Gastrocnemius medialis (tissue), 4 donors: ENCODE measurements at places on chromosomes 3 and 15. TPM values are rescaled to one million over a fixed set of nuclear protein-coding genes. Genes with fewer than 3 reads are reported as not detected.

DNA sequence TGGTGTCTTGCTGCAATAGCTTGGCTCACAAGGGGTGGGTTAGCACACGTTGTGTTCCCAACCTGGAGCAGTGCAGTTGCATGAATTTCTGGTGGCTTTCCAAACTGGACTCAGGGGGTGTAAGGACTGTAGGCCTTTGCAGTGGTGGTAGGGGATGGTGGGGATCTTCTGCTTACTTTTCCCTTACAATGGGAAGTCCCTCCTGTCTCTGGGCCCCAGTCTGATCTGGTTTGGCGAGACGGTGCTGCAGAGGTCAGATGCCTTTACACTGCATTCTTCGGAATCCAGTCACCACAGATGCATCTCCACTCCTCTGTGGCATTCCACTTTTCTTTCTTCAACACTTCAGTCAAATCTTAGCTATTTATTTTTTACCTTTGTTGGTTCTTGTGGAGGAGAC, 132.1 kb downstream of the DOCK3 start:
- no peaks in the 10 kb centered on the region for H3K4me1 ChIP-seq
- no peak for DNase-seq
- H3K4me3 ChIP-seq: no peak overlapping the region
- no peak overlapping the region for H3K27ac ChIP-seq
- no peaks in the 10 kb centered on the region for H3K27me3 ChIP-seq
- no peaks in the 10 kb centered on the region for H3K36me3 ChIP-seq

The EPHA6 gene
- not detected for total RNA-seq

- H3K4me3 ChIP-seq: no peak overlapping the region
- no peaks in the 10 kb centered on the region for H3K4me1 ChIP-seq
- H3K27ac ChIP-seq: no peak overlapping the region
- no peaks in the 10 kb centered on the region for H3K27me3 ChIP-seq
Observed at GRCh38 chr3:186896875-186897274, 33.5 kb upstream of the ST6GAL1 start.

The CFAP92 gene
- 0.07 TPM for total RNA-seq

The VGLL3 gene
- 6.4 TPM for total RNA-seq

DNA sequence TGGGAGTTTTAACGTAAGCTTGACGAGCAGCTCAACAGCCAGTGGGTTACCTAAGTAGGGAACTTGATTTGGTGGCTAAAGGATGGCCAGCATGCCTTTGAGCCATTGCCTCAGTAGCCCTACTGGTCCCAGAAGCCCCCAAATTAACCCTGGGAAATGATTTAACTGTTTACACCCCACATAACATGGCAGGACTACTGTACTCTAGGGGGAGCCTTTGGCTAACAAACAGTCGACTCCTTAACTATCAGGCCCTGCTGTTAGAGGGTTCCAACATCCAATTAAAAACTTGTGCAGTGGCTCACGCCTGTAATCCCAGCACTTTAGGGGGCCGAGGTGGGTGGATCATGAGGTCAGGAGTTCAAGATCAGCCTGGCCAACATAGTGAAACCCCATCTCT, 9.4 kb upstream of the SMCO1 start:
- no peak overlapping the region for H3K27ac ChIP-seq
- H3K4me3 ChIP-seq: no peak overlapping the region
- H3K4me1 ChIP-seq: no peaks in the 10 kb centered on the region
- no peaks in the 10 kb centered on the region for H3K36me3 ChIP-seq
- H3K27me3 ChIP-seq: no peaks in the 10 kb centered on the region
- no peak for DNase-seq

- H3K27me3 ChIP-seq: no peaks in the 10 kb centered on the region
- no peak overlapping the region for H3K27ac ChIP-seq
- H3K4me1 ChIP-seq: no peaks in the 10 kb centered on the region
Observed at GRCh38 chr15:46996359-46996758, 720.9 kb upstream of the SEMA6D start.

GRCh38 chr3:111592143-111592542, 3.0 kb downstream of the ZBED2 start:
- no peaks in the 10 kb centered on the region for H3K36me3 ChIP-seq
- DNase-seq: no peak
- H3K27me3 ChIP-seq: no peaks in the 10 kb centered on the region

- H3K4me3 ChIP-seq: no peak overlapping the region
- H3K27ac ChIP-seq: no peak overlapping the region
- DNase-seq: no peak
- no peaks in the 10 kb centered on the region for H3K4me1 ChIP-seq
- no peaks in the 10 kb centered on the region for H3K27me3 ChIP-seq
Observed at GRCh38 chr15:51386029-51386428, 44.6 kb downstream of the GLDN start.

DNA sequence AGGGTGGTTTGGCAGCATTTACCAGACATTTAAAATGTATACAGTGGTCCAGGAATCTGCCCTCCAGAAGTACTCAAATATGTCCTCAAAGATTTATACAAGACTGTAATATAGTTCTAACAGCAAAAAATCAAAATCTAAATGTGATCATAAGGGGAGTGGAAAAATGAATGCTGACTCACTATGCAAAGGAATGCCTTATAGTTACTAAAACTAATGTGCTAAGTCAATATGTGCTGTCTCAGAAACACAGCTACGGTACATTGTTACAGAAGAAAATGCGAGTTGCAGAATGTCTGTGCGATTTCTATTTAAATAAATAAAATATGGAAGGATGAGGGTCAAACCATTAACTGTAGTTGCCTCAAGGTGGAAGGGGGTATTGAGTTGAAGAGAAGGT, 230.1 kb upstream of the UBE2E1 start:
- peak overlapping the region; percentile 32 for H3K27ac ChIP-seq
- H3K4me1 ChIP-seq: no peaks in the 10 kb centered on the region
- DNase-seq: no peak
- H3K36me3 ChIP-seq: no peaks in the 10 kb centered on the region
- H3K27me3 ChIP-seq: no peaks in the 10 kb centered on the region

DNA sequence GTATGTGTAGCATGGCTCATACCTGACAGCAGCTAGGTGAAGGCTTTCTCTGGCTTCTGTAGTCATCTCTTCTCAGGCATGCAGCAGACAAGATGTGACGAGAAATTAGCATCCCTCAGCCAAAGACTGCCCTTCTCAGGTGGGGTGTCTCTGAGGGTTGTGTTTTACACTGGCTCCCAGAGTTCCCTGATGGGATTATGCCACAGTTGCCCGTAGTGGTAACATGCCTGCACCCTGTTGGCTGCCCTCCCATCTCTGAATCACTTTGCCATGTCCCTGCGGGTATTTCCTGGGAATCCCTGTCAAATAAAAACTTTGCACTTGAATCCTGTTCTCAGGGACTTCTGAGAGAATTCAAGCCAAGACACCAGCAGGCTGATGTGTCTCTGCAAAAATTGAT, 70.5 kb downstream of the LRTM1 start:
- H3K4me1 ChIP-seq: peaks cover 22% of the 10 kb centered on the region
- H3K27me3 ChIP-seq: no peaks in the 10 kb centered on the region
- no peak overlapping the region for H3K27ac ChIP-seq

The SPINK8 gene
- not detected for total RNA-seq

DNA sequence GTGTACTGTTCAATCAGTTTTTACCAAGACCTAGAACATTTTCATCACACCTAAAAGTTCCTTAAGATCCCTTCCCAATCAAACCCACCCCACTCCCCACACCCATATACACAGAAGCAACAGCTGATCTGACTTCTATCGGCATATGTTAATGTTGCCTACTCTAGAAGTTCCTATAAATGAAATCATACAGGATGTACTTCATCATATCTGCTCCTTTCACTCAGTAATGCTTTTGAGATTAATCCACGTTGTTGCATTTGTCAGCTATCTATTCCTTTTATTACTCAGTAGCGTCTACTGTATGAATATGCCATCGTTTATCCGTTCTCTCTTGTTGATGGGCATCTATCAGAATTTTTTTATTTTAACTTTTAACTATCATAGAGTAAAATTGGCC, 14.3 kb upstream of the FILIP1L start:
- DNase-seq: no peak
- no peaks in the 10 kb centered on the region for H3K36me3 ChIP-seq
- H3K4me3 ChIP-seq: no peak overlapping the region
- H3K27me3 ChIP-seq: no peaks in the 10 kb centered on the region
- no peak overlapping the region for H3K27ac ChIP-seq

The FBN1 gene
- total RNA-seq: 28.0 TPM

- H3K36me3 ChIP-seq: peaks cover 74% of the 10 kb centered on the region
- H3K4me3 ChIP-seq: no peak overlapping the region
- H3K27ac ChIP-seq: peak overlapping the region; percentile 22
Observed at GRCh38 chr15:90086868-90087268, 15.4 kb downstream of the IDH2 start.

DNA sequence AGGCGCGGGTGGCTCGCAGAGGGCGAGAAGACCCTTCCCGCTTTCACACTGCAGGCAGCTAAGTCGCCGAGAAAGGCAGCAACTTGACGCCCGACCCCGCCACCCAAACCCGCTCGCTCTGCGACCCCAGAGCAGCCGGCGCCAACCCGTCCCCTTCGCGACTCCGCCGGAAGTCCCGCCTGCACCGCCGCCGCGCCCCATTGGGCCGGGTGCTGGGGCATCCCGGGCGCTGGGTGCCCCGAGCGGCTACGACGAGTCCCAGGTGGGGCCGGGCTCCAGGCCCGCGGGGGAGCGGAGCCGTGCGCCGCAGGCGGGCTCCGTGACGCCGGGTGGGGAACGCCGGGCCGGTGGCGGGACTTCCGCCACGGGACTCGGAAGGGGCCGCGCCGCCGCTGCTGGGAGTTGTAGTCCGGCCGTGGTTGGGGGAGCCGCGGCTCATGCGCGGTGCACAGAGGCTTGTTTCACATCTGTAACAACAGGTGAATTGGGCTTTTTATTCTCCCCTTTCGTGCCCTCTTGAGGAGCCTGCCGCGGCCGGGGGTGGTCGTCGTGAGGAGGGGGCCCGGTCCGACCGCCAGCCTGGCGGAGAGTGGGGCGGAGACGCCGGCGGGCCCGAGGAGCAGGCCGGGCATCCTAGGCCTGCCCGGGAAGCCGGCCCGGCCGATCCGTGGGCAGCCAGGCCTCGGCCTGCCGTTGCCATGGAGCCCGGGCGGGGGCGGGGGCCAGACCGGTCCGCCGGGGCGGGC, at the start of gene DHX30:
Gene DHX30 (plus strand): TSS at position 405 of the 746 bp plus-strand sequence. CDS start 7,546 bp downstream, outside the sequence.
- peak; percentile 77 for DNase-seq
- H3K36me3 ChIP-seq: no peaks in the 10 kb centered on the region
- H3K27me3 ChIP-seq: no peaks in the 10 kb centered on the region
- peak within 1 kb of the TSS; percentile 96 for H3K27ac ChIP-seq

DNA sequence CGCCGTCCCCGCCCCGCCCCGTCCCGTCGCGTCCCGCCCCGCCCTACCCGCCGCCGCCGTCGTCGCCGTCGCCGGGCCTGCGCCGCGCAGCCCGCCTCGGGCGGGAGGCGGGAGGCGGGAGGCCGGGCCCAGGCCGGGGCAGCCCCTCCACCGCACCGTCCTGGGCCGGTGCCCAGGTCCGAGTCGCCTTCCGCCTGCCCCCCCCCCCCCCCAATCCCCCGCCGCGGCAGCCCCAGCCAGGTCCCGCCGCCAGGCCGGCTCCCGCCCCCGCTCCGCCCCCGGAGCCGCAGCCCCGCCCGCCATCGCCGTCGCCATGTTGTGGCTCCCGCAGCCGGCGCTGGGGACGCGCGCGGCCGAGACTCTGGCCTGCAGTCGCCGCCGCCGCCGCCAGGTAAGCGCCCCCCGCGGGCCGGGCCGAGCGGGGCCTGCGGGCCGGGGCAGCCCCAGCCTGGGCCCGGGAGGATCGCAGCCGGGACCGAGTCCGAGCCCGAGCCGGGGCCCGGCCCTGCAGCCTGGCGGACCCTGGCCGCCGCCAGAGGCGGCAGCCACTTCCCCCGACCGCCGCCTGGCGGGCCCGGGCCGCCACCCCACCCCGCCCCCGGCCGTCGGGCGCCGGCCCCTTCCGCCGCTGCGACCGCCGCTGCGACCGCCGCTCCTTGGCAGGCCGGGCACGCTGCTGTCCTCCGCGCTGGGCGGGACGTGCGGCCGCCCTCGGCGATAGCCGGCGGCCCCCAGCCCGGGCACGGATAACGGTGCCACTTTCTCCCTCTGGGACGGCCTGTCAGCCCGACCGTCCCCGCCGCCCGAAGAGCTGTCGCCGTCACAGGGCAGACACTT, at the start of gene ZNF592:
Gene ZNF592 (plus strand): TSS at position 319 of the 837 bp plus-strand sequence. CDS start 34,084 bp downstream, outside the sequence.
- no peaks in the 10 kb centered on the region for H3K27me3 ChIP-seq
- peak within 1 kb of the TSS; percentile 83 for H3K4me3 ChIP-seq
- peak; percentile 83 for DNase-seq

GRCh38 chr3:164416491-164417222, 661.6 kb downstream of the SI start:
- H3K4me3 ChIP-seq: no peak overlapping the region
- H3K27me3 ChIP-seq: no peaks in the 10 kb centered on the region
- no peaks in the 10 kb centered on the region for H3K4me1 ChIP-seq
- H3K27ac ChIP-seq: no peak overlapping the region
- DNase-seq: no peak
- H3K36me3 ChIP-seq: no peaks in the 10 kb centered on the region

The TP63 gene
- 38.8 TPM for total RNA-seq

DNA sequence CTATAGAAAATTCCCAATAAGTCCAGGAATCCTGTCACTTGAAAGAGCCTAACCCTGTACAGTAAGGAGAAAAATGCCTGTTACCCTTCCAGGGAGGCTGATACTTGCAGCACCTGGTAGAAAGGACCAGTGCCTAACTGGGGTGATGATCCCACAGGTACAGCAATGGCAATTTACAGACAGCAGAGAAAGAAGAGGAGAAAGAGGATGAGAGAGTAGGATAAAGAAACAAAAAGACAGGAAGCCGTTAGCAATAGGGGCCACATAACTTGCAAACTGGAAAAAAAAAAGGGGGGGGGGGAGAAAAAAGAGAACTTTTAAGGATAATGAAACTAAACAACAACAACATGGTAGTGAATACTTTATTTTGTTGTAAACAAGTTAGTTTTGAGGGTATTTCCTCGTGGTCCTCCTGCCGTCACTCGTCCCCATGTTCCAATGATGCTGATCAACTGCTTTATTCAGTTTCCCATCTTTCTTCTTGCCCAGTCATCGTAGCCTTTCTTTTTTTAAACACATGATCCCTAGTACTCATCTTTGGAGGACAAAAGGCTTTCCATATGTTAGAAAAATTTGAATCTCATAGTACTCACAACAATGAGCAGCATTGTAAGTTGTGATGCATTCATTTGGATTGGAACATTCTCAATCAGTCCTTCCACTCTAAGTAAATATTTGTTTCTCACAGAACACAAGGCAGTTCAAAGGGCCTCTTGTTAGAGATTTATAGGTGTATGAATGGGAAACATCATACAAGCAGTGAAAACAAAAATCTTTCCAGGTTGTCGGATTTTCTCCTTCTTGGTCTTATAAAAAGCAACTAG, 8.6 kb downstream of the TM4SF1 start:
- peak overlapping the region; percentile 68 for H3K27ac ChIP-seq
- no peak overlapping the region for H3K4me3 ChIP-seq
- H3K36me3 ChIP-seq: no peaks in the 10 kb centered on the region
- DNase-seq: no peak
- H3K27me3 ChIP-seq: no peaks in the 10 kb centered on the region
- no peaks in the 10 kb centered on the region for H3K4me1 ChIP-seq

The TADA3 gene
- total RNA-seq: 66.1 TPM

DNA sequence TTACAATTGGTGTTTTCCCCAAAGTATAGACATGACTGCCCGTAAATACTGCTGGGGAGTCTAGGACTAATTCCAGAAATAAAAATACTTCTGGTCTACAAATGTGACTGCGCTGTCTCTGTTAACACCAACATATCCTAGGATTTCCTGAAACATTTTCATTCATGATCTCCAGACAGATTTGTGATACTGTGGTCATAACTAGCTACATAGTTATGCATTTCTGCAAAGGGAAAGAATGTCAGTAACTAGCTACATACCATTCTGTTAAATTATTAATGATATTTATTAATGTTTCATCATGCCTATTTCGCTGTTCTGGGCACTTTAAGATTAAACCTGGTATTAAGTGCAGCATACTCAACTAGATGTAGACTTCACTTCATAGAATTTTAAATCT, 33.3 kb downstream of the SETD5 start:
- no peaks in the 10 kb centered on the region for H3K27me3 ChIP-seq
- DNase-seq: no peak
- no peak overlapping the region for H3K4me3 ChIP-seq
- no peaks in the 10 kb centered on the region for H3K4me1 ChIP-seq
- no peak overlapping the region for H3K27ac ChIP-seq
- peaks cover 95% of the 10 kb centered on the region for H3K36me3 ChIP-seq
